Stimulated activated CD4-positive, alpha-beta T cell treated with anti-CD3 and anti-CD28 coated beads, TNF-alpha, amount 100 ng/mL, for 48 hours (primary cell): ENCODE measurements at places on chromosomes 3 and 15.

DNA sequence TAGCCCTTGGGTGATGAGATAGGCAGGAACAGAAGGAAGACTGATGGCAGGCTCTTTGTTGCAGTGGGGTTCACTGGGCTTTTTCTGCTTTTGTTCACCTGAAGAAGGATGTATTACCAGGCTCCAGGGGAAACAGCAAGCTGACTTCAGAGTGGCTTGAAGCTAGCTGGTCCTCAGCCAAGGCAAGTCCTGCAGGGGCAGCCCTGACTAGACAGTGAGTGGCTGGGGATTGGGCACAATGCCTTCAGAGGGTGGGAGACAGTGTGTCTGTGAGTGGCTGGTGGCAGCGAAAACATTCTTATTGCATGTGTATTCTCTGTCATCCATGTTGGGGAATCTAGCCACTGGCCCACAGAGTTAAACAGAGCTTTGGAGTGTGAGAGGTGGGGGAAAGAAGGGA, 2.3 kb upstream of the TEX264 start:
- DNase-seq: no peak

GRCh38 chr3:112013784-112014143, 15.0 kb downstream of the TAGLN3 start:
- DNase-seq: no peak

GRCh38 chr15:84859144-84859543, 25.3 kb upstream of the SLC28A1 start:
- no peak for DNase-seq

DNA sequence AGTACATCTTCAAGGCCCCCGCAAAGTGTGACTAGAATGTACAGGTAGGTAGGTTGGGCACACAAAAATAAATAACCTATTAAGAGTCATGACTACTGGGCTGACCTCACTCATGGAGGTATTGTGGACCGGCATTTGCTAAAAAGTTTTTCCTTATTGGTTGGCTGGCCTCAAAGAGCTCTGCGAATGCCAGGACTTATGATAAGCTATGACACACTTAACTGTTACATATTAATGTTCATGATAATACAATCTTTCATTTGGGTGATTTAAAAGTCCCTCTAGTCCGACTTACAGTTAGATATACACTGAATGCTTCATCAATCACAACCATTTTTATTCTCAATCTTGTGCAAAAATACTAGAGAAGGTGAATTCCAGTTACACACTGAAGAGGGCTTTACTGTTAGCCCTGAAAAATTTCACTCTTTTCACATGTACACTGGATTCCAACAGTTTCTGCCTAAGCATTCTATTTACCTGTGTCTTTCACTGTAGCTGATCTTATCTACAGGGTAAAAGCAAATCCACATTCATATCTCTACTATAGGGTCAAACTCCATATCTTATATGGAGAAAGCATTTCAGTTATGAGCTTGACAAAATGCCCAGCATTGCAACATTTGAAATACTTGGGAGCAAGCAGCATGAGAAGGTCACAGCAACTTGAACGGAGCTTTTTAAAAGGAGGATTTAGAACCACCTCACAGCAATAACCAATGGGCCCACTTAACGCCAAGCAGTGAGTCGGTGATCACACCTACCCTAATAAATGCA, 329.1 kb downstream of the FOXP1 start:
- DNase-seq: no peak

GRCh38 chr3:38758557-38758956, 57.5 kb downstream of the SCN10A start:
- no peak for DNase-seq

DNA sequence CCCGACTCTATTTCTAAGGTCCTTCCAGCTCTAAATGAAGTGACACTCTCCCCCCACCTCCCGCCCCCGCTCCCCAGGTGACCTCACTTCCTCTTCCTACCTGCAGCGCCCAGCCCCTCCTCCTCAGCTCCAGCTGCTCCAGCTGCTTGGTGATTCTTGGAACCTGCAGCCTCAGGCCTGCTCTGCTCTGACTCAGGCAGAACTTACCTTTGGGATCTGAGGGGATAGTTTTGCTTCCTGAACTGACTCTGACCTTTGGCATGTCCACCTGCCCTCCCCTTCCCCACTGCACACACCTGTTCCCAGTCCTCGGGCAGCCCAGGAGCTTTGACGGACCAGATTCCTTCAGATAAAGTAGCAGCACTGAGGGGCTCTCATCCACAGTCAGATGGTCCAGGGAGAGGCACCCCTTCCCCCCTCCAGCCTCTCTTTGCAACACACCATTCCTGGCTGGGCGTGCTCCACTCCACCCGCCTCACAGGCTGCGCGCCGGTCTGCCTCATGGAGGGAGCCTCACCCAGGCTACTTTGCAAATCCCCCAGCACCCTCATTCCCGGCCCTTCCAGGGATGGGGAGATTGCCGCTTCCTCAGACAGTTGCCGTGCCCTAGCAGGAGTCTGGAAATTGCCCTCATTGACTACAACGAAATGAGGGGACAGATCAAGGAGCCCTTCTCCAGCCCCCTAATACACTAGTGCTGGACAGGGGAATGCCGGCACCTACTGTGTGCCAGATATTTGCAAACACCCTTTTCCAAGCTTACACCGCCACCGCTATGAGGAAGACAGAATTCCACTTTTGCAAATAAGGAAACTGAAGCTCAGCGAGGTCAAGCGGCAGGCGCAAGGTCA, 692 bp upstream of the C15orf39 start:
- no peak for DNase-seq

GRCh38 chr3:194993896-194994295, 277.1 kb downstream of the XXYLT1 start:
- no peak for DNase-seq

- DNase-seq: no peak
These were observed 12.0 kb upstream of the NMNAT3 start for GRCh38 chr3:139689708-139690228.

- no peak for DNase-seq
These were observed 13.7 kb upstream of the ALCAM start for GRCh38 chr3:105352976-105353375.

DNA sequence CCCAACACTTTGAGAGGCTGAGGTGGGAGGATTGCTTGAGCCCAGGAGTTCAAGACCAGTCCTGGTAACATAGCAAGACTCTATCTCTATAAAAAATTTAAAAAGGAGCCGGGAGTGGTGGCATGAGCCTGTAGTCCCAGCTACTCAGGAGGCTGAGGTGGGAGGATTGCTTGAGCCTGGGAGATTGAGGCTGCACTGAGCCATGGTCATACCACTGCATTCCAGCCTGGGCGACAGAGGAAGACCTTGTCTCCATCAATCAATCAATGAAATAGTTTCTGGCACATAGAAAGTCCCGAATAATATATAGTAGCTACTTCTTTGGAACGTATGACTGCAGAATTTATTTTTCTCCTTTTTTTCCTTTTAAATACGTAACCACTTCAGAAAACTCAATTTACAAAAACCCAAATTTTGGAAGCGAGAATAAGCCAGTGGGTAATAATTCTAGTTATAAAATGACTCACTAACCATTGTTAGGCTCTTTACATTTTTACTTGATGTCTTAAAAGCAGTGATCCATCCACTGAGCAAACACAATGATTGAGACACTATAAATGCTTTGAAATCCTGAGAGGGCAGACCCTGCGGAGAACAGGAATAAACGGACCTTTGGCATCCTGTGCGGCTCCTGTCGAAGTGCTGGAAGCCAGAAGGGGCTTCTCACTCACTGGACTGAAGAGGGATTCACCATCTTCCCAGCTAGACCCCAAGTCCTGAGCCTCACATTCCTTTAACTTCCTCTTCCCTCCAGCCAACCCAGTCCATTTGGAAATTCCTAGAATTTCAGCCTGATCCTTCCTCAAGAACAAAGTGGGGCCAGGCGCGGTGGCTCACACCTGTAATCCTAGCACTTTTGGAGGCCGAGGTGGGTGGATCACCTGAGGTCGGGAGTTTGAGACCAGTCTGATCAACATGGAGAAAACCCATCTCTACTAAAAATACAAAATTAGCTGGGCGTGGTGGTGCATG, 68.4 kb upstream of the MFGE8 start:
- DNase-seq: no peak

DNA sequence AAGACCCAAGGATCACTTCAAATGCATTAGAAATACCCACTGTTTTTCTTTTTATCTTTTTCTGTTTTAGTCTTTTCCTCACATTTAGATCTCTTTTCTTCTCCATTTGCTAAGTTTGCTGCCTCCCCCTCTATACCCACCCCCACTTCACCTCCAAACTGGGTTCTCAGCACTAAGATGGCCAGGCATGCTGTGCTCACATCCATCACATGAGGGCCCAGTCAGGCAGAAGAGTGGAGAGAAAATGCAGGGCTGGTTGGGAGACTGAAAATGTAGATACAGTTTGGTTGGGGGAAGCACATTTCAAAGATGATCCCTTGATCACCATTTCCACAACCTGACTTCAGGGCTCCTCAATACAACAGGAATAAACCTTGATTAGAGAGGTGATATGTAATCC, 8.7 kb downstream of the GAP43 start:
- no peak for DNase-seq

- no peak for DNase-seq
These were observed 100.8 kb upstream of the SLC6A6 start for GRCh38 chr3:14301558-14301957.

- DNase-seq: no peak
These were observed 77.4 kb upstream of the PLCL2 start for GRCh38 chr3:16807391-16807790.

GRCh38 chr3:25820366-25820765, 30.5 kb downstream of the OXSM start:
- DNase-seq: no peak

DNA sequence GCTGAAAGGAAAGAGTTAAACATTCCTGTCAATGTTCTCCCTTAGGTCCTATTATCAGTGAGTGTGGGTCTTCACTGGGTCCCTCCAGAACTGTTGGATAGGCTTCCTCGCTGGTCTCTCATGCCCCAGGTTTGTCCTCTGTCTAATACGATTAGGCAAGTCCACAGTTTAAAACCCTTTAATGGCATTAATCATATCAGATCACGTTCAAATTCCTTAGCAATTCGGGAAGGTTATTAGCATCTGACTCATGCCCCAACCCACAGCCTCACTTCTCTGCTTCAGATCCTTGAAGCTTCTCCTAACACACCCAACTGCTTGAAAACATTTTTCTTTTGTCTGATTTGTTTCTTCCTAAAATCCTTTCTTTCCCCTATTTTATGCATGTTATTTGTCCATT, 224.3 kb upstream of the ATP10A start:
- no peak for DNase-seq

GRCh38 chr3:5565026-5565425, 377.5 kb downstream of the EDEM1 start:
- no peak for DNase-seq

DNA sequence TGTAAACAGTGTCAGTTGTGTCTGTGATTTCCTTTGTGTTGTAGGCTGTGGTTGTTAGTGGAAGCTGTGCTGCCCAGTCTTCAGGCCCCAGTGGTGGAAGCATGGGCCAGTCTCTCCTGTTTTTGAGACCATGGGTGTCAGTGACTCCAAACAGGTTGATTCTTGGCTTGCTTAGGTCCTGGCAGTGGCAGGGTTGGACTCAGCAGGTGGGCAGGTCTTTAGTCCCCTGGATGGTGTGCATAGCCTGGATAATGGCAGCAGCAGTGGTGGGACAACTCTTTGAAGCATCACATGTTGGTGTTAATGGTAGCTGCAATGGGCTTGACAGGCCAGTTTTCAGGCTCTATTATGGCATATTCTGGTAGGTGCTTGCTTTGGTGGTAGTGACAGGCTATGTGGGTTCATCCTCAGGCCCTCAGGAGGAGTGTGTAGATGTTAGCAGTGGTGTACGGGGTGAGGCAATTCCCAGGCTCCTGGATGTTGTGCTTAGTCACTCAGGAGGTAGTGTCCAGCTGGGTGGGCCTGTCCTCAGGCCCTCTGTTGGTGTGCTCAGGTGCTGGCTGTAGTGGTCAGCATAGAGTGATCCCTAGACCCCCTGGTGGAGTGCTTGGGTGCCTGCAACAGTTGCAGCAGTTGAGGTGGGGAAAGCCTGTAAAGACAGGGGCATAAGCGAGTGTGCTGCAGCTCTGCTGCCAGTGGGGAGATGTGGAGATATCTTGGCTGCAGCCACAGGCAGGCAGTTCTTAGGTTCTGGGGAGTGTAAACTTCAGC, 596.7 kb downstream of the PDCD6IP start:
- no peak for DNase-seq

- no peak for DNase-seq
These were observed 58.9 kb downstream of the ATG7 start for GRCh38 chr3:11331101-11331500.

- peak; percentile 55 for DNase-seq
These were observed 407.2 kb upstream of the TGFBR2 start for GRCh38 chr3:30199096-30199759.

DNA sequence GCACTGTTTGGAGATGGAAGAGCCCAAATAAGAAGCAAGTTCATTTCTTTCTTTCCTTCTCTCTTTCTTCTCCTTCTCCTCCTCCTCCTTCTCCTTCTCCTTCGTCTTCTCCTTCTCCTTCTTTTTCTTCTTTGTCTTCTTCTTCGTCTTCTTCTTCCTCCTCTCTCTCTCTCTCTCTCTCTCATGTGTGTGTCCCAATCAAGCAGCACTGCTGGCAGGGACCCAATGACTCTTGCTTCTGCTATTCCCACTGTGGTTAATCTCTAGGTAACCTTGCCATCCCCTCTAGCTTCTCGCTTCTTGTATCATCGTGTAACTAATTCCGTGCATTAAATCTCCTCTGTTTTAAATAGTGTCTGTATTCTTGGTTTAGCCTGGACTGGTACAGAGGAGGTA, 26.1 kb upstream of the ZNF280D start:
- no peak for DNase-seq

- DNase-seq: no peak
These were observed 252.2 kb upstream of the RGMA start for GRCh38 chr15:93341164-93341563.

DNA sequence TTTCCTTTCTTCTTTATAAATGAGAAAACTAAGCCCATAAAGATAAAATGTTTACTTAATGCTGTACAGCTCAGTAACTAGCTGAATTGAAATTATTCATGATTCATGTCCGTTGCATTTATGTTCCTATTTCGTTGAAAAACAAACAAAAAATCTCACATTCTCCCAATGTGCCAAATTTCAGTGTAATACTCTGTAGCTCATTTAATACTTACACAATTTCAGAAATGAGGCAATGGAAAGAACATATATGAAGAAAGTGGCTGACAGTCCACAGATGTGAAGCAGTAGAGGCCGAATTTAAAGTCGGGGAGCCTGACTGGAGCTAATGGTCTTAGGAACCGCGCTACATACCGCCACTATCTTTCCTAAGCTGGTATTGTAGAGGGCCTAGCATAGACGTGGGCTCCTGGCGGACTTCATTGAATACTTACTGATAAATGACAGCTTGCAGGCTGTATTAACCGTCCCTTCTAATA, 651 bp downstream of the PLSCR2 start:
- DNase-seq: no peak

DNA sequence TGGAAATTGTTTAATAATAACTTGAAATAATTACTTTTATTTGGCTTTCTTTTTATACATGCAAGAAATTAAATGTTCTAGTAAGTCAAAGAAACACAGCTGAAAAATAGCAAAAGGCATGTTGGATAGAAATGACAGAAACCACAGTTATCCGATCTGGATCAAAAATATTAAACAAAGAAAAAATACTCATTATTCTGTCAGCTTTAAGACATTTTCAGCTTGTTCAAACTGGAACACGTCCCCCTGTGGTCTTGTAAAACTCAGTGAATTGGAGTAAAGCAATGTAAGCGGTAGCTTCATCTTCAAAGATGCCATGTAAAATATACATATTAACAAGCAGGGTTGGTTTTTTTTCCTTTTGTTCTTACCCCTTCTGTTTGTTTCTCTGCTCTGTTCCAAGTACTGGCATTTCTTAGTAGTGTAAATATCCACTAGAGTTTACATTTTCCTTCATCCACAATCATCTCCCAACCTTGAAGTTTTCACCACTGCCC, 223.4 kb downstream of the IGSF11 start:
- no peak for DNase-seq
